ENCODE measurements at places on chromosomes 6 and 20.

- DNase-seq: no peak
These were observed 864.2 kb downstream of the KIF16B start for GRCh38 chr20:15708984-15709598.

- DNase-seq: no peak
These were observed 18.3 kb downstream of the CPNE5 start for GRCh38 chr6:36820700-36821580.

GRCh38 chr6:163346497-163346961 lies 68.0 kb upstream of the QKI start:
- DNase-seq: no peak

- DNase-seq: no peak
These were observed 78.7 kb upstream of the MYL9 start for GRCh38 chr20:36462440-36463211.

DNA sequence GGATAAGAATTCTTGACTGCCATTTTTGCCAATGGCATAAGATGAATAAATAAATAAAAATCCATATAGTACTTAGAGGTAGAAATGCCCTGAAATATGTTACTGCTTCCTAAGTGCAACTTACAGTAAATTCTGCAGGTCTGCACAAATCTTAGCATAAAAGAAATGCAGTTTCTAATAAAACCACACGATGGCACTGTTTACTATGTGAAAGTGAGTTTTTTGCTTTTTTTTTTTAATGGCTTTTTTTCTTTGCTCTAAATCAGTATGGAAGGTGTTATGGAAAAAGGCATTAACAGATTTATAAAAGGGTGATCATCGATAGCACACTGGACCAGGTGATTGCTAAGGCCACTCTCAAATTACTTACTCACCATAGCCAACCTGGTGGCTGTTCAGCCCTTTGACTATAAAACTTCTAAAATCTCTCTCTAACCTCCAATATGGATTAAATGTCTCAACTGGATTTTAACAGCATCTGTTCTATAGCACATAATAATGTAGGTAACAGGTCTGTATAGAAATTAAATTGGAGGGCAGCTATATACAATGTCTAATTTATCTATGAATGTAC lies 45.8 kb downstream of the AHI1 start:
- no peak for DNase-seq

Measured in CD8-positive, alpha-beta memory T cell (primary cell).